Lower lobe of right lung (tissue), 2 donors: ENCODE measurements at places on chromosomes 6 and 20. TPM values are rescaled to one million over a fixed set of nuclear protein-coding genes. Genes with fewer than 3 reads are reported as not detected.

The CDK19 gene
- 26.0 TPM for total RNA-seq

The BNIP5 gene
- total RNA-seq: not detected

The MYB gene
- total RNA-seq: 6.1 TPM

The GJA1 gene
- 64.1 TPM for total RNA-seq

The SIRPB2 gene
- 32.2 TPM for total RNA-seq

The GMPR gene
- 22.5 TPM for total RNA-seq

The LSM2 gene
- total RNA-seq: 30.5 TPM

The TTBK1 gene
- 0.09 TPM for total RNA-seq

The MYMX gene
- total RNA-seq: not detected

The TRIM10 gene
- not detected for total RNA-seq

DNA sequence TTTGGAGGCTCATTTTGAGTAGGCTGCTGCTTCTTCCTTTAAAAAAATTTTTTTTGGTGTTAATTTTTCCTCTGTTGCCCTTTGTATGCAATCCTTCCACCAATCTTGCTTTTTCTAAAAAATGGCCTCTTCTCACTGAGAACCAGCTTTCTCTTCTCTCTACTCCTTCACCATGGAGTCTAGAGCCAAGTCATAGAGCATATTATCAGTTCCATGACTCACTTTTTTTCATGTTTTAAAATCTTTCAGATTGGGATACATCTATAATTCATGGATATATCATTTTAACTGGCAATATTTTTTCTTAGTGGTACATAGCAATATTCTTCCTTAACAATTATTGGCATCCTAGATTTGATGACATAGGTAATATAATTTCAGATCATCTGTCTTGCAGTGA is 62.7 kb downstream of the SLX4IP start:
- no peak for DNase-seq

GRCh38 chr20:3209257-3209945 is at the start of gene ITPA:
Gene ITPA, plus strand, starts transcription at chr20:3209498. Its CDS starts 54 bp downstream, at chr20:3209552.
- DNase-seq: peak; percentile 59

DNA sequence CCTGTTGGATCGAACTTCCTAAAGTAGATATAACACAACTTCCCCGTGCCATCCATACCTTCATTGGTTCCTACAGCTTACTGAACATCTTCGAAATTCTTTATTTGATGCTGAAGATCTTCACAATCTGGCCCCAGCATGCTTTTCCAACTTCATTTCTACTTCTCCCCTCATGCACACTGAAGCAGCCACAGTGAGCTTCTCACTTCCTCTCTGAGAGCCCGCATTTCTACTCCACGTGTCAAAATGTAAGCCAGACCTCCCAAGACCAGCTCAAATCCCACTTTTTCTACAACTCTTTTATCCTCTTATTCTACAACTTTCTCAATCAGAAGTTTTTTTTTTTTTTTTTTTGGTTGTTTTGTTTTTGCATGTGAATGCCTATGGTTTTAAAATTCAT is 254.7 kb downstream of the GMPR start:
- DNase-seq: no peak

GRCh38 chr20:16517946-16518783 is 55.1 kb downstream of the KIF16B start:
- no peak for DNase-seq

GRCh38 chr20:36988494-36988966 is 37.0 kb upstream of the SAMHD1 start:
- DNase-seq: no peak

GRCh38 chr20:24762791-24763350 is 186.2 kb upstream of the CST7 start:
- DNase-seq: no peak

- DNase-seq: no peak
Observed at GRCh38 chr6:111410371-111410770, 72.6 kb downstream of the REV3L start.

DNA sequence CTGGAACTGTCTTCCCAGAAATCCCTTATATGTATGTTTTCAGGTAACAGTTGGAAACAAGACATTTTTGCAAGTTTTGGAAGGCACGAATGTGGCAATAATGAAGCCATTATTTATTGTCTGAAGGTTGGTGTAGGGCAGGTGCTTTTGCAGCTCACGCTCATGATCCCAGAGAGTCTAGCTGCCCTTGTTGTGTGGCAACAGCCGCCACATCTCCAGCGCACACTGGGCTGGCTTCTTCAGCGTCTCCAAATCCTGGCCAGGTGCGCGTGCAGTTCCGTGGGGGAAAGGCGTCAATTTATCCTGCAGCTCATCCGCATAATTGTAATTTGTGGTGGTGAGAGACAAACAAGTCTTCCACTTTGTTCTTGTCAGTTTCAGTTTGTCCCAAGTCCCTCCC is 71.2 kb downstream of the TRDN start:
- DNase-seq: no peak

DNA sequence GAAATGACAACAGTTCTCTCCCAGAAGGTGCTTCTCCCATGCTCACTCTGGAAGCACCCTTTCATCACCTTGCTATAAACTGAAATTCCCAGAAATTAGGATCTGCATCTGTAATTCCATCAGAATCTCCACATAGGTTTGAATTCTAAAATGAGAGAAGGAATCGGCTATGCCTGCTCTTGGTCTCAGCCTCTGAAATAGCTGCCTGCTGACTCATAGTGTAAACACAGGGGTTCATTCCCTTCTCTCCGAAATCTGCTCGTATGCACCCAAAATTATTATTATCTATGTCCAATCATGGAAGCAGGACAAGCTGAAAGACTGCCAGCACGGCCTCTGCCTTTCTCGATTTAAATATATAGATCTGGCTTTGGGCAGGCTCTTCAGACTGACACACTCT is 74.6 kb upstream of the TAB2 start:
- DNase-seq: no peak

- DNase-seq: no peak
Observed at GRCh38 chr6:298233-299103, 6.2 kb downstream of the DUSP22 start.
